Tibial artery (tissue), 4 donors: ENCODE measurements at places on chromosomes 13 and 19.

- DNase-seq = no peak
These were observed 32.7 kb downstream of the FBN3 start for GRCh38 chr19:8116437-8117293.

DNA sequence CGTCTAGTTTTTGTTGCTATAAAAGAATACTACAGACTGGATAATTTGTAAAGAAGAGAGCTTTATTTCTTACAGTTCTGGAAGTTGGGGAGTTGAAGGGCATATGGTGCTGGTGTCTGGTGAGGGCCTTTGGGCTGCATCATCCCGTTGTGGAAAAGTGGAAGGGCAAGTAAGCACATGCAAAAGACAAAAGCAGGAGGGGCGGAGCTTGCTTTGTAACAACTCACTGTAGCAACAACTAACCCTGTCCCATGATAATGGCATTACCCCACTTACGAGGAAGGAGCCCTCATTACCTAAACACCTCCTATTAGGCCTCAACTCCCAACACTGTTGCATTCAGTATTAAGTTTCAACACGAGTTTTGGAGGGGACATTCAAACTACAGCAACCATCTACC lies 7.2 kb upstream of the DNAJC15 start:
- no peak for DNase-seq

DNA sequence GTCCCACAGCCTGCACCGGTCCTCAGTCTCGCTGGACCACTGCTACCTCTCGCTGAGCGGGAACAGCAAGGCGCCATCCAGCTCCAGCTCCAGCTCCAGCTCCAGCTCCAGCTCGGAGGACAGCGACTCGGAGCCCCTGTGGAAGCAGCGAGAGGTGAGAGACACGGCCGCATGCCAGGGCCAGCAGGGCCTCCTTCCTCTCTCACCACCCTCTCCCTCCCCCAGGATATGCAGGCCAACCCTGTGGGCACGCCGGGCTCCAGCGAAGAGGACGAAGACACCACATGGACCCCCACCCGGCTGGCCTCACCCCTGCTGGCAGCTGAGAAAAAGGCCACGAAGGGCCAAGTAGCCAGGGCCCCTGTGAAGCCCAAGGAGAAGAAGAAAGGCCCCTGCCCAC lies 7.3 kb downstream of the SIX5 start:
- no peak for DNase-seq

DNA sequence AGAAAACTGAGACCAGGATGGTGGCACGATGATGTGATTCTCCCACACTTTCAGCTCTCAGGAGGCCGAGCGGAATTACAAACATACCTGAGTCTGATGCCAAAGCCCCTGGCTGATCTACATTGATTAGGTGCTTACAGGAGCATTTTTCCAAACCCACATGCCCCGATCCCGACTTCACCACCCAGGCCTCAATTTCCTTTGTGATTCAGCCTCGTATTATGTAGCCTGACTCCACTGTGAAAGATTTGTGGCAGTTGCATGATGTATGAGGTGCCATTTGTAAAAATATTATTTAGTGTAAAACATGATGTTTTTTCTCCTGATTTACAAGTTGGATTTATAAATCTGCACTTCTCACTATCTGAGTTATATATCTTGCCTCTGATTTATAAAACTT lies 118.0 kb downstream of the TSHZ3 start:
- no peak for DNase-seq
